Activated gamma-delta T cell treated with Interleukin-2 at 50 U/mL for 16 hours (primary cell): ENCODE measurements at places on chromosomes 12 and 14.

DNA sequence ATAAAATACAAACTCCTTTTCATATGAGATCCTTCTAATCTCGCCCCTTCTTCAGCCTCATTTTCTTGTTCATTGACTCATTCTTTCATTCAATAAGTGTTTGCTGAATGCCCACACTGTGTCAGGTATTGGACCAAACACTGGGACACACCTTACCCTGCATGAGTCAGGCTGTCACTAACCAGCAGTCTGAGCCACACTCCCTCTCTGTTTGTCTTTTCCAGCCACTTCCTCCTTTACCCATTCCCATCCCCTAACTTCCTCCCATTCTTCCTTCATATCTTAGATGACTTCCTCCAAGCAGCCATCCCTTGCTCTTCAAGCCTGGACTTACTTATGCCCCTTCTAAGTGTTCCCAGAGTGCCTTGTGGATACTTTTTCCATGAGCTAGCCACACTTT, 27.0 kb upstream of the HIF1A start:
- DNase-seq = no peak

GRCh38 chr12:130153803-130154202, 8.5 kb upstream of the FZD10 start:
- DNase-seq = no peak

GRCh38 chr12:123715195-123715594, 3.0 kb downstream of the ATP6V0A2 start:
- no peak for DNase-seq

- no peak for DNase-seq
Observed at GRCh38 chr12:110002676-110003515, 3.7 kb downstream of the ANKRD13A start.

GRCh38 chr12:124898200-124898922, 16.1 kb downstream of the UBC start:
- peak; percentile 70 for DNase-seq

- no peak for DNase-seq
Observed at GRCh38 chr12:9975614-9976013, 4.4 kb downstream of the CLEC12A start.

GRCh38 chr12:47422611-47423010, 283.2 kb downstream of the RPAP3 start:
- DNase-seq = no peak

DNA sequence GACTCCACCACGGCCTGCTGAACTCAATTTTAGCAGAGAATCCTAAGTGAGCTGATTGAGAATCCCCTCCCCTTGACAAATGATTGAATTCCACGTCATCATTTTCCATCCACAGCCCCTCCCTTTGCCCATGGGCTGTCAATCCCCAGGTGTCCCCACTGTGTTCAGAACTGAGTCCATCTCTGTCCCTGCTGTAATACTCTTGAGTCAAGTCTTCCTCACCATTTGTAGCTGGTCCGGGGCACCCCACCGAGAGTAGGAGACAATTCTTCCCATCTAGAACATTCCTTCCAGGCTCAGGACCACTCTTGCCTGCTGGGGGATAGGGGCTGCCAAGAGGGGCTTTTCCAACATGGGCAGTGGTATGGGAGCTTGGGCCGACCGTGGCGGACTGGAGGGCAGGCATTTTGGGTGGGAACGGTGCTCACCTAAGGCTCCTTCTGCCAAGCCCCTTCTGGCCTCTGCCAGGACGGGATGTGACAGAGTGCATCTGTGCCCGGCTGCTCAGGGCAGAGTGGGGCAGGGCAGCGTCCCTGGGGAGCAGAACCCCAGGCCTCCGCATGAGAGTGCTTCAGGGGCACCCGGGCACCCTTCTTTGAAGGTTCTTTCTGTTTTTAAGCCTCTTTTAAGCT, 218.1 kb upstream of the RTL1 start:
- no peak for DNase-seq

DNA sequence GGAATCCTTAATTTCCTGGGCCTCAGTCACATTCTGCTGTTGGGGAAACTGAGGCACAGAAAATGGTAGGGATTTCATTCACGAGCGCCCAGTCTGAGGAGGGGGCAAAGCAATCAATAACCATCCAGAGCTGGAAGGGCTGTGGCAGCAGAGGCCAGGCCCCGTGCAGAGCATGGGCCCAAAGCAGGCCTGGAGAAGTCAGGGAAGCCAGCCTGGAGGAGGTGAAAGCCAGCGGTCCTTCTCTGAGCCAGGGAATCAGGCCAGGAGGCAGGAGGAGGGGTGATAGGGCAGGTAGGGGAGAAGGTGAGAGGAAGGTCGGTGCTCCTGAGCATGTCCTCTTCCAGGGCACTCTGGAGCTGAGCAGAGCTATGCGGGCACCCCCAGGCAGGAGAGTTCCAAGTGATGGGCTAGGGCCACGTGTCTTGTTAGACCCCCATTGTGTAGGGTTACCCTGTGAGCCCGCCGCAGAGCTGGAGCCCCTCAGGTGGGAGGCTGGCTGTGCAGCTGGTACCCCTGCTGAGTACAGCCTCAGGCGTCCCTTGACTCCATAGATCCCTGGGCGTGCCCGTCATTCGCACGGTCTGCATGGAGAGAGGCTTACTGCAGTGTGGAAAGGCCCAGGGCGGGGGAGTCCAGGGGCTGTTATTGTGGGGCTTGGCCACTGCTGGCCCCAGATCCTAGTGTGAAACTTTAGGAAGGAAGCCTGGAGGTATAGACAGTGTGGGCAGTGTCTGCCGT, 4.8 kb downstream of the TNFAIP2 start:
- DNase-seq = no peak

DNA sequence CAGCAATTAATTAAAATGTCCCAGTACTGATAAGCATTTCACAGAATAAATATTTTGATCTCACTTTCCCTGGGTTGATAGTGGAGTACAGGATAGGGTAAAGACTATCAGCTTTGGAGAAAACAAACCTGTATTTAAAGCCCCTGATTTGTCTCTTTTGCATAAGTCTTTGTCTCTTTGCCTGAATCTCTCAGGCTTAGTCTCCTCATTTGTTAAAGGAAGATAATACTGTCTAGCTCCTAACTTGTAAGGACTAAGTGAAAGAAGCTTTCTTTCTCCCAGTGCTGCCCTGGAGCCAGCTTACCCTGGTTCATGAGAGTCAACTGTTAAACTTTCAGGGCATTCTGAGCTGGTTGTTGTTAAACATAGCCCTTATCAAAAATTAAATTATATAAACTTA, 5.5 kb upstream of the NR1H4 start:
- no peak for DNase-seq

- no peak for DNase-seq
Observed at GRCh38 chr14:50023671-50024490, 92.5 kb downstream of the VCPKMT start.

GRCh38 chr12:107840186-107840585, 65.7 kb downstream of the ASCL4 start:
- DNase-seq = no peak

GRCh38 chr12:105935106-105935505, 203.6 kb downstream of the NUAK1 start:
- no peak for DNase-seq

- DNase-seq = peak; percentile 56
Observed at GRCh38 chr12:96445691-96446583, 43.4 kb upstream of the CFAP54 start.

DNA sequence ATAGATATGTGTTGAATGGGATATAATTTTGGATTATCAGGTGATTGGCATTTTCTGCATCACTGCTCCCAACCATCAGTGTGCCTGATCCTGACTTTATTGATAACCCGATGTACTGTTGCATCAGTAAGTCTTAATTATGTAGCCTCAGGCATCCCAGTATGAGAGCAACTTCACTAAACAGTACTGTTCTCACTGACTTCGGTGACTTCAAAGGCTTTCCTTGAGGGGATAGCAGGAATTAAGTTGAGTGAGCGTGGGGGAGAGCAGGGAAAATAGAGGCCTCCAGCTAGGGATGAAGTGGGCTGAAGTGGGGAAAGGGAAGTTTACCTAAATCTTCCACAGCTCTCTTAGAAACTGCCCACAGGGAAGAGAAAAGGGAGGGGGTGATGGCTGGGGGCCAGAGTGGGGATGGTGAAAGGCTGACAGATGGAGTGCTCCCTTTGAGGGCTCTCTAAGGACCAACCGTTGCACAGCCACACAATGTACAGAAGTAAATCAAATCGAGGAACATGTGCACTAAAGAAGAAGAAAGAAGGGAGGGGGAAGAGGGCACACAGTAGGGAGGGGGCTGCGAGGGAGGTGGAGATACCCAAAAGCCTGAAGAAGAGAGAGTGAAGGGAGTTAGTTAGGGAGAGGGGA, 10.7 kb upstream of the NEUROD4 start:
- DNase-seq = no peak

DNA sequence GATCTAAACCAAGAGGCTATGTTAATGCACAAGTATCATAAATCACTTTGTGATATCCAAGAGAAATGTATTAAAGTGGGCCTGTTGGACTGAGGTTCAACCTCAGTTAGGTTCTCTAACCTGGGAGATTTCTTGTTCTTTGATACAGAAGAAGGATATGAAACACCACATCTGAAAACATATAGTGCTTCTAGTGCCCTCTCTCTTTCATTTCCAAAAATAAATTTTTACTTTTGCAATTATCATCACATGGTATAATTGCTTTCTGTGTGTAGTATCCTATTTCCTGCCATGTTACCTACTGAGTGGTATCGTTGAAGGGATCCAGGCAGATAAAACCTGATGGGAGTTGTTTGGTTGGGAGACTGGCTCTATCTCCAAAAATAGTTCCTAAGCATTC, 264.9 kb downstream of the CCER1 start:
- no peak for DNase-seq

DNA sequence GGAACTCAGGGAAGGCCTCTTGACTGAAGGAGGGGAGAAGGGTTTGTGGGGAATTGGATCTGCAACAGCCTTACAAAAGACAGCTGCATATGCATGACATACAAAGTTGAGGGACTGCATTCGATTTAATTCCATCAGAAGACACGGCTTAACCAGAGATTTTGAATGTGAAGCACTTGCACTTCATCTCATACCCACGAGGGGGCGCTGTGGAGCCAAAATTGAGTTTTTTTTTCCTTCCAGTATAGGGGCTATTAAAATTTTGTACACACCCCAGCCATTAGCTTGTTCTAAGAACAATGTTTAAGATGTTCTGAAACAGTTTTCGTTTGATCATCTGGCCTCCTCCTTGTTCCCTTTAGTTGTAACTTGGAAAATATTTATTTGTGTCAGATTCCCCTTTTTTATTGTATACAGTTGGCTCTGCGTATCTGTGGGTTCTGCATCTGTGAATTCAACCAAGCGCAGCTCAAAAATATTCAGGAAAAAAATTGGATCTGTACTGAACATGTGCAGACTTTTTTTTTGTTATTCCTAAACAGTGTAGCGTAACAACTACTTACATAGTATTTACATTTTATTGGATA, 1.6 kb downstream of the SUDS3 start:
- peak; percentile 76 for DNase-seq

GRCh38 chr12:105713606-105714305, 383.3 kb downstream of the C12orf75 start:
- no peak for DNase-seq

- no peak for DNase-seq
Observed at GRCh38 chr12:64943686-64944085, 119.2 kb downstream of the TBC1D30 start.

DNA sequence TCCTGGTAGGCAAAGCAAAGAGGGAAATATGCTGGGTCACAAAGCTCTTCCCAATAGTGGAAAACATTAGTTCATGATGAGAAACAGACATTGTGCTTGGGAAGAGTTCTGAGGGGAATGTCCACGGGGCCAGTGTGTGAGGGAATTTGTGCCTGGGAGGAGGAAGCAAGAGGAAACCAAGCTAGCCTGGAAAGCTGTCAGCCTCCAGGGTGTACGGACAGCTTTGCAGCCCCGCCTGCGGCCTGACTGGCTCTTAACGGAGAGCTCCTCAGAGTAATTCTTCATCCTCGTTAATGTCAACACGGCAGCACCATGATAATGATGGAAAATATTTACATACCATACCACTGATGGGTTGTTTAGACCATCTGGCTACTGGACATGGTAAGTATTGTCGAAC, 32.4 kb downstream of the PITPNM2 start:
- no peak for DNase-seq

- no peak for DNase-seq
Observed at GRCh38 chr12:2266666-2267620, 214.2 kb downstream of the CACNA1C start.

GRCh38 chr14:100568164-100568997, 18.8 kb downstream of the BEGAIN start:
- no peak for DNase-seq

DNA sequence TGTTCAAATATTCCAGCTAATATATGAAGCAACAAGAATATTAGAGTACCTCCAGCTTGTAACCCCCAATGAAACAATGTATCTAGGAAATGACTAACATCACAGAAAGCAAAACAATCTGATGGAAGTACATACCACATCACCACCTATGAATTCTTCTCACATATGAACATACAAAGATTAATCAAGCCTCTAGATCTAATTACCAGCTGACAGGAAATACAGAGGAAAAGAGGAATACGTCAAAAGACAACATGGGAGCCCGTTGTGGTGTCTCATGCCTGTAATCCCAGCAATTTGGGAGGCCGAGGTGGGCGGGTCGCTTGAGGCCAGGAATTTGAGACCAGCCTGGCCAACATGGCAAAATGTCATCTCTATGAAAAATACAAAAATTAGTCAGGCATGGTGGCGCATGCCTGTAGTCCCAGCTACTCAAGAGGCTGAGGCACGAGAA, 7.5 kb downstream of the NEDD8 start:
- DNase-seq = no peak

GRCh38 chr14:87998482-87998881, 5.5 kb upstream of the GALC start:
- no peak for DNase-seq

DNA sequence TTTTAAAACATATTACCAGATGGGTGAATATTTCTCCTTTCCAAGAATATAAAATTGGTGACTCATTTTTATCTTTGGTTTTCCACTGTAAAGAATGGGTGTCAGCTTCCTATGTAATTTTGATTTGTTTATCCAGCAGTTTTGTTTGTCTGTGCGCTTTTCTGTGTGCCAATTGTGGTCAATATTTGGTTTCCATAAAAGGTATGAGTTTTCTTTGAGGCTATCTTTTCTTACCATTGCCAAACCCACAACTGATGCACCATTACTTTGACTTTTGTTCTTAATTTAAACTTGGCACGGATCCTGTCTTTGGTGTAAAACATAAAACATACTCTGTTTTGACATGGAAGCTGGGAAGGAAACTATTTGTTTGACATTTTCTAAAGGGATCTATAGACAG, 78.8 kb upstream of the NAV3 start:
- no peak for DNase-seq

DNA sequence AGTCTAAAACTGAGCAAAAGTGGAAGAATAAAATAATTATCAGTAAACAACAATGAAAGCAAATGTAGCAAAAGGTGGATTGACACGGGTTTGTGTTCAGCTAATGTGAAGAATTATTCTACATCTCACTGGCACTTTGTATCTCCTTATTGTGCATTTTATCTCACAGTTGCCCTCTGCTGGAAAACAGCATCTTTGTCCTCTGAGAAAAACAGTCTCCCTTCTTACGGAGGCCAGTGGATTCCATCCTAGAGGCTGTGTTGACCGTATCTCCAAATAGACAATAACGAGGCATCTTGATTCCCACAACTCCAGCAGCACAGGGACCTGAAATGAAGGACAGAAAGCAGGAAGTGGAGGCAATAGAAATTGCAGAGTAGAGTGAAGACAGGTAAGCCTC, 51.3 kb upstream of the PLBD1 start:
- no peak for DNase-seq
